Activated CD4-positive, alpha-beta T cell treated with anti-CD3 and anti-CD28 coated beads, Interleukin-2, amount 50 U/mL, for 1 hour (primary cell): ENCODE measurements at places on chromosomes 12 and 14.

GRCh38 chr14:71086567-71086966, 179.3 kb downstream of the PCNX1 start:
- DNase-seq: no peak

- no peak for DNase-seq
Observed at GRCh38 chr12:119592232-119592631, 1.3 kb upstream of the TMEM233 start.

DNA sequence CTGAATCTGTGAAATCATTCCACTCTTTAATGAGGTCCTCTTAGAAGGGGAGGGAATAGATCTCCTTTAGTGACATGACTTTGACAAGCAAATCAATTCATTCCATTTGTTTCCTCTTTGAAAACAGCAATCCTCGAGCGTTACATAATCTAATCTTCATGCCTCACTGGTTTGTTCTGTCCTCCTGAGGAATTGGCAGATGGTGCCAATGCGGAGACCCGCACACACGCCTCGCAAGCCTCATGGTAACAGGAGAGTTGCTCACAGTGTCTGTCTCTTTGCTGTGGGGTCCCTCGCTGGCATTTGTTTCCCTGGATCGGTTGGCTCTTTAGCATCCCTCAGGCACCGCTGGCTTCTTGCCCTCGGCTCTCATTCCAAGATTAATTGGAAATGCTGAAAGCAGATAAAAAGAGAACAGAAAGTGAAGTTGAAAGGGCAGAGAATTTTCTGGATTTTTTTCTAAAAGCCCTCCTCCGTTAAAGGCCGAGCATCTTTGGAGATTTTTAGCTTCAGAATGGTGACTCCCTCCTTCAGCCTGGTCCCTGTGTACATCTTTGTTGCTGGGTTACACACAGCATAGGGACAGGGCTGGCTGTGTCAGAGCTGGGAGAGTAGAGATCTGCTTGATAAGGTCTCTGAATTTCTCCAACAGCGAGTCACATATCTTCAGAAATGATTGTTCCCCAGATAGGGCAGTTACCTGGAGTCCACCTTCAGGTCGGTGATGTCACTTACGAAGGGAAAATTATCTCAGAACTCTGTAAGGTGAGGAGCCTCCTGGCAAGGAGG, 10.1 kb upstream of the CABP1 start:
- no peak for DNase-seq

DNA sequence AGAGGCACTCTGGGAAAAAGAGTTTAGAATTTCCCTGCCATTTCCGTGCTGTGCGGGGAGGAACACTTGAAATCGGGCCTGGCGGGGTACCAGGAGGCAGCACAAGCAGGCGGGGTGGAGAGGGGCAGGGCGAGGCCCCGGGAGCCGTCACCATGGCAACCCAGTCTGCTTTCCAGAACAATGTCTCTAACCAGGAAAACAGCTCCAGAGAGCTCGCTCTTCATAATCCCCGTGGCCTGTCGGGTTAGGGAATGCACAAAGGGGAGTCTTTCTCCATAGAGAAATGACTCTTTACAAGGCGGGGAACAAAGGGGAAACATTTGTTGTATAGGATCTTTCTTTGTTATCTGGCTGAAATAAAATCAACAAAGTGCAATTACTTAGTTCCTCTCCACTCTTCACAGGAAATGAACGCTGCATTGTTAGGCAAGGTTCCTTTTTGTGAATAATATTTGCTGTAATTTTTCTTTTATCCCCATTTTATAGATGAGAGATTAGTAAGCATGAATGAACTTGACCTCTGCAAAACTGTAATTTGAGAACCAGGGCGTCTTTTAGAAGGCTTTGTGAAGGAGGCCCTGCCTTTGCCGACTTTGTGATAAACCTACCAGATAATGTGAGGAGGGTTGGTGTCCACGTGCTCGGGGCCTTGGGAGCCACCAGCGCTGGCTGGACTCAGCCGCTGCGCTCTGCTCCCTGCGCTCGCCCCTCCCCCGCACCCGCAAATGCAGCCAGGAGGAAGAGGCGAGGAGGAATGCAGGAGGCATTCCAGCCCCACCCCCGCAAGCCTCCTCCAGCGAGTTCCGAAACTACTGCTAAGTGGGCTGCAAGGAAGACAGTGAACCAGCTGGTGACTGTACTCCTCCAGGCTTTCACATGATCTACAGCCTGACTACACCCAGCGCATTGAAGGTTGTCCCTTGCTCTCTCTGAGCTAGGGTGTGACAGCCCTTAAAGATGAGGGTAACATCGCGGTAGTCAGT, 105.2 kb upstream of the ATF7IP start:
- DNase-seq: no peak

DNA sequence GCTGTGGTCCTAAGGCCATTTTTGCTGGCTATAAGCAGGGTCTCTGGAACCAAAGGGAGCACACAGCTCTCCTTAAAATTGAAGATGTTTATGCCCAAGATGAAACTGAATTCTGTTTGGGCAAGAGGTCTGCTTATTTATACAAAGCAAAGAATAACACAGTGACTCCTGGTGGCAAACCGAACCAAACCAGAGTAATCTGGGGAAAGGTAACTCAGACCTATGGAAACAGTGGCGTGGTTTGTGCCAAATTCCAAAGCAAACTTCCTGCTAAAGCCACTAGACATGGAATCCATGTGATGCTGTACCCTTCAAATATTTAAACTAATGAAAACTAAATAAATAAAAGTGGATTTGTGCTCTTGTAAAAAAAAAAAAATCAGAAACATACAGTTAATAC, 29.6 kb upstream of the BICDL1 start:
- no peak for DNase-seq

DNA sequence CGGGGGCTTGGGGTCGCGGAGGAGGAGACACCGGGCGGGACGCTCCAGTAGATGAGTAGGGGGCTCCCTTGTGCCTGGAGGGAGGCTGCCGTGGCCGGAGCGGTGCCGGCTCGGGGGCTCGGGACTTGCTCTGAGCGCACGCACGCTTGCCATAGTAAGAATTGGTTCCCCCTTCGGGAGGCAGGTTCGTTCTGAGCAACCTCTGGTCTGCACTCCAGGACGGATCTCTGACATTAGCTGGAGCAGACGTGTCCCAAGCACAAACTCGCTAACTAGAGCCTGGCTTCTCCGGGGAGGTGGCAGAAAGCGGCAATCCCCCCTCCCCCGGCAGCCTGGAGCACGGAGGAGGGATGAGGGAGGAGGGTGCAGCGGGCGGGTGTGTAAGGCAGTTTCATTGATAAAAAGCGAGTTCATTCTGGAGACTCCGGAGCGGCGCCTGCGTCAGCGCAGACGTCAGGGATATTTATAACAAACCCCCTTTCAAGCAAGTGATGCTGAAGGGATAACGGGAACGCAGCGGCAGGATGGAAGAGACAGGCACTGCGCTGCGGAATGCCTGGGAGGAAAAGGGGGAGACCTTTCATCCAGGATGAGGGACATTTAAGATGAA, 630 bp downstream of the FOS start:
- peak; percentile 44 for DNase-seq

- no peak for DNase-seq
Observed at GRCh38 chr14:102591372-102591943, 991 bp upstream of the RCOR1 start.

DNA sequence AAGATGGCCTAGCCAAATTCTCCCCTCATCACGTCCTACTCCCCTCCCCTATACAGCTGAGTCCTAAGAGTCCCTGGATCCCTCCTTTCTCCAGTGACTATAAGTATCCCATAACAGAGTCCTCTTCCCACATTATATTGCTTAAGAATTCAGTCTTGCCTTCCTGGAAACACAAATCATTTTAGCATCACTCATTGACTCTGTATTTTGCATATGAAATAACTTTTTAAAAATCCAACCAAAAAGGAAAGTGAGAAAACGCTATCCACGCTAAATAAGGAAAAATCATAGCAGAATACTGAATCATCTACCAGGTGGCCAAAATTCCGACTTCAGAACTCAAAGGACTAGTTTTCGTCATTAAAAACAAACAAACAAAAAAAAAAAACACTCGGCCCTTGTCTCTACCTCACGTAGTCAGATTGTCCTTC, 130.2 kb downstream of the GCH1 start:
- DNase-seq: no peak

GRCh38 chr12:65508276-65509035, 230.0 kb downstream of the MSRB3 start:
- DNase-seq: no peak

DNA sequence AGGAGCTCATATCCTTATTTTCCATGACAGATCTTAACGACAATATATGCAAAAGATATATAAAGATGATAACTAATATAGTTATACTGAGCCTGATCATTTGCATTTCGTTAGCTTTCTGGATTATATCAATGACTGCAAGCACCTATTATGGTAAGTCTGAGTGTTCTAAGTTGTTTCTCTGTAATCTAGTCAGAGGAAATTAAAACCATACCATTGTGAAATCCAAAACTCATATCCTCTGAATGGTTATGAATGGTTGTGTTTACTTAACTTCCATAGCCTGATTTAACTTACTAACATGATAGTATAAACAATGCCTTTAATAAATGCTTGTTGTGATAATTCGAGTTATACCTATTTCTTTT, 760 bp downstream of the TMEM19 start:
- DNase-seq: no peak

- no peak for DNase-seq
Observed at GRCh38 chr12:46390881-46391280, 18.3 kb upstream of the SLC38A2 start.
